Renal cortical epithelial cell (primary cell): ENCODE measurements at places on chromosomes 12 and 14. TPM values are rescaled to one million over a fixed set of nuclear protein-coding genes. Genes with fewer than 3 reads are reported as not detected.

DNA sequence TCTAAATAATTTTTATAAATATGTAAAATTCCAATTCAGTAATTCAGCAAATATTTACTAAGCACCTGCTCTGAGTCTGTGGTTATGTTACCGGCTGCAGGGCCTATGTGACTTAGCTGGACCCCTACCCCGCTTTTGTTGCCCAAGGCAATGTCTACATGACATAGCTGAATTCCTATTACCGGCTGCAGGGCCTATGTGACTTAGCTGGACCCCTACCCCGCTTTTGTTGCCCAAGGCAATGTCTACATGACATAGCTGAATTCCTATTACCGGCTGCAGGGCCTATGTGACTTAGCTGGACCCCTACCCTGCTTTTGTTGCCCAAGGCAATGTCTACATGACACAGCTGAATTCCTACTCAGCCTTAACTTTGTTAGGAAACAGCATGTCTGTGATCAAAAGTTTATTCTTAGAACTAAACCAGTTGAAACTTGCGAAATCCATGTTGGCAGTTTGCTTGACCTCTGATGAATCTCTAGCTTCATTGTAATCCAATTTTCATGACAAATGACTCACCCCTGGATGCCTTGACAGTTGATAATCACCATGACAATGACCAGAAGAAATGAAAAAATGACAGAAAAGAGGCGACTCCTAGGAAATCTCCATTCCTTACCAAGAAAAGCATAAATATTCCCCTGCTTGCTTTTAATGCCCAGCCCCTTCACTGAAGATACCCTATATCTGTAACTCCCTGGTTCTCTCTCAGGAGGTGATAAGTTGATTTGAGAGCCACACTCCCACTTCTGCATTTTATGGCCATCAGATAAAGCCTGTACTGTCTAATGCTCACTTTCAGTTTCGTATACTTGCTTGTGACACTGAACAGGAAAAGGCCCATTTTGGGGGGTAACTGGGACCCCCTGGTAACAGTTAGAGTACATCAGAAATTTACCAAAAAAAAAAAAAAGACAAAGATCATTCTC, 148.4 kb upstream of the SYT10 start:
- DNase-seq, result peak; percentile 56

- DNase-seq, result no peak
These were observed 7.0 kb downstream of the KRT80 start for GRCh38 chr12:52184813-52185212.

DNA sequence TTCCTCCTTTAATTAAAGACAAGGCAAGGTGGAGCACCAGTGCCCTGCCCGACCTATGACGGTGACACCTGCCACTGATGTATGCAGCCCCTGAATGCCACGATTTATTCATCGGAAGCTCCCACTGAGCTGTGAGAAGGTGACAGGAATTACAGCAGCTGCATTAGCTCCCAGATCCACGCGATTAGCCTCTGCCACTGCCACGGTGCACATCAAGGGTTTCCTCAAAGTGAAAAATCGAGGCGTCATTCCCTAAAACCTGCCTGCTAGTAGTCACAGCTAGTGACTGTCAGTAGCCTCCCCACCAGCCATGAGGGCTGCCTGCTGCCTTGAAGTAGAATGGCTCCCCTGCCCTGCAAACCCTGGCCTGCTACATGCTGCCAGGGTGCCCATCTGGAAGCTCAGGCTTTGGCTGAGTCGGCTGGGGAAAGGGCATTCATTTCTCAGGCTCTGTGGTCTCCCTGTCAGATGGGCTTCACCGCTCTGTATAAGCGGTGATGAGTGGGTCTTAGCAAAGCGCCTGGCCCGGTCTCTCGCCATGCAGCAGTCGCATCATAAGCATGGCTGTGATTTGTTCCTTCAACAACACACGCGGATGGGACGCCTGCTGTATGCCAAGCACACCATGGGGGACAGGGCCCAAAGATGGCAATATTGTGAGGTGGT, 8.2 kb upstream of the BCL11B start:
- no peak for DNase-seq

DNA sequence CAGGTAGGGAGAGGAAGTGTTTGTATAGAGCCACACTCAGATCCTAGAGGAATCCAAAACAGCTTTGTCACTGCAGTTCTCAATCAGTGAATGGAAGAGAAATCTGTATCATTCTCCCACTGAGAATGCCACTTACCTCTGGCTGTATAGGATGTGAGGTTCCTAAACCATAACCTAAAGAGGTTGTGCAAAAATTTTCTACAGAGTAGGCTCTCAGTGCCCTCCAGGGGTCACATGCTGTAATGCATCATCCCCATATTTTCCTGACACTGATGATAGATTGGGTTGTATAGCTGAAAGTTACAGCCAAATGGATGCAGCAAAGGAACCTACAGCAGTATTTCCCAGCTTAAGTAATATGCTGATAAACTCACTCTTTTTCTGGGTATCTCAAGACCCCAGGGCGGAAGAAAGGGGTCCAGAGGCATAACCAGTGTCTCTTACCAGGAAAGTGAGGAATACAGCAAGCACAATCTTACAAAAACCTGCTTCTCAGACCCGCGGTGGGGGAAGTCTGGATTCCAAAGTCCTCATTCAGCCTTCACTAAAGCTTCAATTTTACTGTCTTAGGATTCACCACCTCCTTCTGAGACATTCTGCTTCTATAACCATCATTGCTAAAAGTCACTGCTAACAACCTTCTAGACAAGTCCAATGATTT, 3.8 kb downstream of the BCDIN3D start:
- DNase-seq, result peak; percentile 29

- no peak for DNase-seq
These were observed 109.9 kb downstream of the NCOR2 start for GRCh38 chr12:124457287-124458219.

DNA sequence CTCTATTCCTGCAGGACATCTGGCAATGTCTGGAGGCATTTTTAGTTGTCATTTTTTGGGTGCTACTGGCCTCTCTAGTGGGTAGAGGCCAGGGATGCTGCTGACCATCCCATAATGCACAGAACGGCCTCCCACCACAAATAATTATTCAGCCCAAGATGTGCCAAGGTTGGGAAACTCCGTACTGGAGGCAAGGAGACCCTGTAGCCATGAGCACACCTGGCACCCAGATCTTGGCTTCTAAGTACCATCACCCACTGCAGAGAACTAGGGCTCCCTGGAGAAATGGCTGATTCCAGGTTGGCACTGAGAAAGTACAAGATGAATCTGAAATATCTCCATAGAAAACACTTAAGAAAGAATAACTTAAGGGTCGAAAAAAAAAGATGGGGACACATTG, 81.7 kb downstream of the RBM19 start:
- DNase-seq, result no peak

- DNase-seq, result no peak
These were observed 148.9 kb downstream of the CHST11 start for GRCh38 chr12:104605685-104606084.

DNA sequence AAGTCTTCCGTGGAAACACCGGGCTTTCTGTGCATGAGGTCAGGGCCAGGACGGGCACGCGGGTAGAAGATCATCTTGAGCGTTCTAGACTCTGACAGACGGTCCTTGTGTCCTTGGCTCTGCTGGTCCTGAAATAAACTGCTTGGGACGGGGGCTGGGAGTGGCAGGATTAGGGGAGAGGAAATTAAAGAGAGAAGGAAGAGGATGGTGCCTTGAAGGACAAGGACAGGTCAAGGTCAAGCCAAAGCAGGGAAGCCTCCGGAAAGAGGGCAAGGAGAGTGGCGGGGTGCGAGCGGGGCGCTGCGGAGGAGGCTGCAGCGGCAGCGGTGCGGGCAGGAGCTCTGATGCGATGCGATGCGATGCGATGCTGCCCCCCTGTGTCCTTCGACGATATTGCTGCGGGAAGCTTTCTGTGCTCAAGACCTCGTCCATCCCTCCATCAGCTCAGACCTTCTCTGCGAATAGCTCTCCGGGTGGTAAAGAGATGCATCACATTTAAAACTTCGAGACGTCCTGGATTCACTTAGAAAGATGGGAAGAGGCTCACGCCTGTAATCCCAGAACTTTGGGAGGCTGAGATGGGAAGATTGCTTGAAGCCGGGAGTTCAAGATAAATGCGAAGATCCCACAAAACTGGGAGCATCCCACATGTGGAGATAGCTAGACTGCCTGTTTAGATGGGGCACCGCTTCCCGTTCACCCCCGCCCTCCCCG, 110.1 kb upstream of the TMEM132D start:
- DNase-seq, result peak; percentile 4

GRCh38 chr14:21476523-21476924, 235 bp downstream of the RAB2B start:
- DNase-seq, result peak; percentile 59

DNA sequence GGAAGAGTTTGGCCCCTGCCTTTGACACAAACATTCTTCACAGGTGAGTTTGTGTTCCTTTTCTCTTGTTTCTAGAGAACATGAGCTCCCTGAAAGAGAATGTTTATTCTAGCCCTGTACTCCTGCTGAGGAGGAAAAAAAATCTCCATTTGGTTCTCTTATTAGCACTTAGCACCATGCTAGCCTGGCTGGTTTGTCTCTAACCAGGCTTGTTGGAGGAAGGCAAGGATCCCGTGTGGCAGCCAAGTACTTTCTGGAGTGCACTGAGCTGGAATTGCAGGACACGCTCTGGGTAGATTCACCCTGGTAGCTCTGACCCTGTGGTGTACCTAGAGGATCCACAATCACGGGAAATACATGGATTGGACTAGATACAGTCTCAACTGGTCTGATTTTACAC, 41.9 kb downstream of the KCNA1 start:
- no peak for DNase-seq

GRCh38 chr12:120468821-120469449, 613 bp downstream of the SRSF9 start:
- DNase-seq, result no peak

DNA sequence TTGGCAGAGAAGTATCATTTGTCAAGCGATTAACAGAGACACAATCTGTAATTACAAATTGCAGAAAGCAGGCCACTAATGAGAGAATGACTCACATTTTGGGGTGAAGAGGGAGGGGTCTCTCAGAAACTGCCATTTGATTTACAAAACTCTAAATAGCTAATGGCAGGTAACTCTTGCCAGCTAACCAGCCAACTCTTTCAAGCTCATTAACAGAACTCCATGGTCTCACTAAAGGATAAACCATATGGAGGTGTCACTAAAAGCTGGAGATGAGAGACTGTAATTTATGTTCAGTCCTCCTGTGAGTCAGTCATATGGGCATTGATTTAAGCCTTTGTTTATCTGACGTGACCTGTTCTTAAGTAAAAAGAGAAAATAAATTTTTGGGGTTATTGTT, 336.4 kb downstream of the FOXG1 start:
- DNase-seq, result no peak

GRCh38 chr12:11855983-11856374, 206.5 kb downstream of the ETV6 start:
- DNase-seq, result peak; percentile 79

DNA sequence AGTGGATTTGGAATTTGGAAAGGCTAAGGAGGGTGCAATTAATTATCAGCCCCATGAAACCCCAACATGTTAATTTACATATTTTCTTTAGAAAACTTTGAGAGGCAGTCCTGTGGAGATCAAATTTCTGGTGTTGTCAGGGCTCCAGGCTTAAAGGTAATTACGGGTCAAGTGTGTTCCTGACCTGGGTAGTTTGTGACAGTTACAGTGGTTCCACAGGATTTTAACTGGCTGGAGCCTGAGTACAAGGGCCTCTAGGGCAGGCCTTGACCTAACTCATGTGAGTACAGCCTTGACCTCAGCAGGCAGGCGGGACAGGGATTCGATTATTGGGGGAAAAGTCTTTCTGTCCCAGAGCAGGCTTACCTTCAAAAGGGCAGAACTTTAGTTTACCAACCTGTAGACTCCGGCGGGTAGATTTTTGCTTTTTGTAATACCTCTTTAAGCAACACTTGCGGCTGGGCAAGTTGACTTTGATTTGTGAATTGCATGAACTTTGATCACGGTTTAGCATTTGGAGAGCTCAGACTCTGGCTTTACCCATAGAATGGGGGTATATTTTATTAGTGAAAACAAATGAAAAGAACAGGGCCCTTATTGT, 8.4 kb upstream of the PPTC7 start:
- no peak for DNase-seq

The BEST3 gene
- total RNA-seq, result 0.55 and 0.87 TPM in 2 replicates

The LTA4H gene
- 92.9 and 112 TPM in 2 replicates for total RNA-seq

The NYNRIN gene
- 2.4 and 4.3 TPM in 2 replicates for total RNA-seq
